ENCODE measurements at places on chromosomes 11 and 22.

DNA sequence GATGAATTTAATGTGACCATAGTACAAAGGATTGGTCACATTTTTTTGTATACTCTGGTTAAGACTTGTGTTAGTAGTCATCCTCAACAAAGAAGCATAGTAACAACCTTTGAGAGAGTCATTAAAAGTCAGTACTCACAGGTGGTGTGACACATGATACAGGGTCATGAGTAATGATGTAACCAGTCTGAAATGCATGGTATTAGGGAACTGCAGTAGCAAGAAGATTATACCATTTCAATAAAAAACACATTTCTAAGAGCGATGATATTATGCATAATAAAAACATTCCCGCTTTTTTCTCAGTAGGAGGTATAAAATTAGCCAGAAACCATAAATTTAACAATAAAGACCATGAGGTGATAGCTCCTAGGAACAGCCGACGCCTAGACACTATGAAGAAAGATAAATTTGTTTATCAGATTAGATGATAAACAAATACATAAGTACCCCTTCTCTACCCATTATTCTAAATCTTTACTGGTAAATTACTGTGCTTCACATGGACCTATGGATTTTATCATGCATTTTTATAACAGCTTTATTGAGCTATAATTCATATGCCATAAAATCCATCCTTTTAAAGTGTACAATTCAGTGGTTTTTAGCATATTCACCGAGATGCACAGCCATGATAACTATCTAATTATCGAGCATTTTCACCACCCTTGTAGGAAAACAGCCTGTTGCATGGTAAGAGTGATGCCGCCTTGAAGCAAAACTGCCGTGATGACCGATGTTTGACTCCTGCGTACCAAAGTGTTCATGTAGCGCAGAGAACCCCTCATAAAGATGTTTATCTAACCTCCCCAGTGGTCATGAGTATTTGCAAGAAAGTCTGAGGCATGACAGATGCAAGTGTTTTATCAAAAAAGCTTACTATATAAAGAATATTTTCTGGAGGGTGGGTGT is 41.8 kb downstream of the TMPRSS5 start:
- DNase-seq, result no peak

DNA sequence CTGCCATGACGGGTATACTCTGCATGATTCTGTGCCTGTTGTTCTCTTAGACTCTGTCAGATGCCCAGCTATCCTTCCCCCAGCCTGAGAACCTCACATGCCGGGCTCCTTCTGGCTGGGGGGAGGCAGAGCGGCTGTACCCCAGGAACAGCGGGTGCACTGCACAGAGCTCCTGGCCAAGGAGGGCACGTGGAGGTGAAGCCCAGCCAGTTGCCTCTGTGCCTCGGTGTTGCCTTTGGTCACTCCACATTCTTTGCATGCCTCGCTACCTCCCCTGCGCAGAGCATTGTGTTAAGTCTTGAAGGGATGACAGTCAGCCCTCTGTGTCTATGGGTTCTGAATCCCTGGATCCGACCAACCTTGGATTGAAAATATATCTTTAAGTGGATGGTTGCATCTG is 77.7 kb downstream of the FEZ1 start:
- DNase-seq, result no peak

DNA sequence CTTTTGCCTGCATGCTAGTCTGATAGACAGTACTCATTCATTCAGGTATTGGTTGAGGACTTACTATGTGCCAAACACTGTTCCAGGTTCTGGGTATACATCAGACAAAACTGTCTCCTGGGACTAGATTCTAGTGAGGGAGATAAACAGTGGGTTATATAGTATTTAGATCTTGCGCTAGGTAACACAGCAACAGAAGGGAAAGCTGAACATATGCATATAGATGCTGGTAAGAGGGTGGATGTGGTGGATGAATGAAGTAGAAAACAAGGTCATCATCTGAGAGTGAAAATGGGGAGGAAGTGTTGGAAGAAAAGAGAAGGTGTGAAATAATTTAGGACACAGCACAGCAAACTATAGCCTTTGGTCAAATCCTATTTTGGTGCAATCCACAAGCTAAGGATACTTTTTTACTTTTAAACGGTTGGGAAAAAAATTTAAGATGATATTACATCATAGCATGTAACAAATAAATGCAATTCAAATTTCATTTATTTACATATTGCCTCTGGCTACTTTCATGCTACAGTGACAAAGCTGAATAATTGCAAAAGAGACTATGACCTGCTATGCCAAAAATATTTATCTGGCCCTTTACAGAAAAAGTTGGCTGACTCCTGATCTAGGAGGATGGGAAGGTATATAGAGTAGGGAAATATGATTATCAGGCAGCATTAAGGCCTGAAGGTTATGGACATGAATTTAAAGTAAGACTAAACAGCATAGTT is 7.1 kb upstream of the TMEM9B start:
- no peak for DNase-seq

DNA sequence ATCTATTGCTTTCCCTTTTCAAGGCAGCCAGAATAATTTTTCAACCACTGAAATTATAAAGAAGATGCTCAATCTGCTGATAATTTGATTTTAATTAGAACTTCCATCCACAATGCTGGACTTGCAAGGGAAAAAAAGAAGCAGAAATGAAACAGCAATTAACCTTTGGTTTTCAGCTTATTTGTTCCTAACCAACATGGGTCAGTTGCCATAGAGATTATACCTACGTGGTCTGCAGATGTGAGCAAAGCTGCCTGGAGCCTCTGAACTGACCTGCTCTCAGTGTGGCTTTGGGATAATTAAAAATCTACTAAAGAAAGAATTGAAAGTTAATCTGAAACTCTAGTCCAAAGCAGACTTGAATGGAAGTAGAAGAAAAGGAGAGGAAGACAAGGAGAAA is 195.7 kb upstream of the API5 start:
- DNase-seq, result no peak

DNA sequence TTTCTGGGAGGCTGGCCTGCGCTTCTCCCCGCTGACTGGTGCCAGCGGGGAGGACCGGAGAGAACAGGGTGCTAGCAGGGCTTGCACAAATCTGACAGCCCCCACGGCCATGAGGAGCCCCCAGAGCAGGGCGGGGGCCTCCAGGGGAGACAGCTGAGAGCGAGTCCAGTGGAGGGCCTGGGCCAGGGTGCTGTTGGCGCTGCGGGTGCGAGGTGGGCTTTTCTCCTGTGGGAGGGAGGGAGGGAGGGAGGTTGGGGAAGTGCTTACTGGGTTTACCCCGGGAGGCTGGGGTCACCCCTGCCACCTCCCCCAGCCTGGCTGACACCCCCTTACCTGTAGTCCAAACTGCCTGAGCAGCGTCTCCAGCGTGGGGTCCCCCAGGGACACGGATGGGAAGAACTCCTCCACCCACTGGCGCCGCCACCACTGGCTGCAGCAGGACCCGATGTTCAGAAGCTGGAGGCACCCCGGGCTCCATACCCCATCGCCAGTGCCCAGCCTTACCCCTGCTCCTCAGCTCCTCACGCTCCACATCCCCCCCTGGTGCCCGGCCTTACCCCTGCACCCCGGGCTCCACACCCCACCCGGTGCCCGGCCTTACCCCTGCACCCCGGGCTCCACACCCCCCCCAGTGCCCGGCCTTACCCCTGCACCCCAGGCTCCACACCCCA is 3.9 kb downstream of the LMF2 start:
- no peak for DNase-seq

GRCh38 chr11:87351676-87352075 is 313.9 kb downstream of the TMEM135 start:
- no peak for DNase-seq

DNA sequence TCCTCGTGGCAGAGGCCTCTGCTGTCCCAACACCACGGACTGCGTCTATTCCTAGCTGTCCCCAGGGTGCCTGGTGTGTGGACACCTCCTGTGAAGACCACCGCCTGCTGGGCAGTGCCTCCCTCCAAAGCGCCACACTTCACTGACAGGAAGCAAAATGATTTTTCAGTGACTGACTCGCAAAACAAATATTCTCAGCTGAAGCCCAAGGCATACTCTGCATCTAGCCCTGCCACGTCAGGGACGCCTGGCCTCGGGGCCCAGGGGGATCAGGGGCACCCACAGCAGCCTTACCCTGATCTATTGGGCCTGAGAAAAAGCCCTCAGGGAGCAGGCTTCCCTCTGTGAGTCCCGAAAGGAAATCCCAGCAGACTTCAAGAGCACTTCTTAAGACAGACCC is 2.2 kb downstream of the BRD1 start:
- no peak for DNase-seq

- DNase-seq, result no peak
These were observed 35.5 kb upstream of the NCAM1 start for GRCh38 chr11:112925516-112926310.

GRCh38 chr22:43136255-43136654 is 6.9 kb downstream of the MCAT start:
- DNase-seq, result peak; percentile 21

- no peak for DNase-seq
These were observed 111.3 kb upstream of the PAX6 start for GRCh38 chr11:31922450-31922849.

DNA sequence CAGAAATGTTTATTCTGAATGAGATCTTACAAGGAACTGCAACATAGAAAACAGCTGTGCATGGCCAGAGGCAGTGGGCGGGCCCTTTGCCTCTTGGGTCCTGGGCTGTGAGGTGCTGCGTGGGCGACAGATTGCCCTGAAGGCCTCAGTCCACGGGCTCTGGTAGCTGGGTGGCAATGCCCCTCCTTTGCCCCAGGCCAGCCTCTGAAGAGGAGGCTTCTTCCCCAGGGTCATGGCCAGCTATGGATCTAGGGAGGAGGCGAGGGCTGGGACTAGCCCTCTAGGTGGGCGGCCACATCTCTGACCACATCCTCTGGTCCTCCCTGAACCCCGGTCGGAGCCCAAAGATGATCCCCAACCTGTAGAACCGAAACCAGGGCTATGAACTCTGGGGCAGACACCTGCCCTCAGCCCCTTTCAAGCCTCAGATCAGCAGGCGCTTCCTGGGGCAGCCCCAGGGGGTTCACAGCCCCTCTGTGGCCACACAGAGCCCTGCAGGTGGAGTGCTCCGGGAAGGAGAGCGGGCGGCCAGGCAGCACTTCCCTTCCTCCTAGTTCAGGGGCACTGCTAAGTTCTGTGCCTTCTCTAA is 6.6 kb upstream of the CDC42BPG start:
- DNase-seq, result no peak

DNA sequence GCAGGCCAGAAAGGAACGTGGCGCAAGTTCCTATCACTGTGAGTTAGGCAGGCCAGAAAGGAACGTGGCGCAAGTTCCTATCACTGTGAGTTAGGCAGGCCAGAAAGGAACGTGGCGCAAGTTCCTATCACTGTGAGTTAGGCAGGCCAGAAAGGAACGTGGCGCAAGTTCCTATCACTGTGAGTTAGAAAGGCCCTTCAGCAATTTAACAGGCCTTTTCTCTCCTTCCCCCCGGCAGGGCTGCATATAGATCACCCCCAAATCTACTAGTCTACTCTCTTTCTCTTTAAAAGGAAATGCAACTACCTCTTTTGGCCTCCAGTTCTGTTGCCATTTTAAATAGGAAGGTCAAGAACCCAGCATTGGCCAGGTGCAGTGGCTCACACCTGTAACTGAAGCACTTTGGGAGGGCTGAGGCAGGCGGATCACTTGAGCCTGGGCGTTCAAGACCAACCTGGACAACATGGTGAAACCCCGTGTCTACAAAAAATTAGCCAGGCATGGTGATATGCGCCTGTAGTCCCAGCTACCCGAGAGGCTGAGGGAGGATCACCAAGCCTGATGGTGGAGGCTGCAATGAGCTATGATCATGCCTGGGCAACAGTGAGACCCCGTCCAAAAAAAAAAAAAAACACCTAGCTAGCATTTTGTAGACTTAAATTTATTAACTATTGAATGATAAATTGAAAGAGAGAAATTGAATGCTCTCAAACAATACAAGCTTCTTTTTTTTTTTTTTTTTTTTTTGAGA is 14.9 kb downstream of the FAM118B start:
- no peak for DNase-seq

- no peak for DNase-seq
These were observed 1075.5 kb downstream of the NTM start for GRCh38 chr11:132445859-132446291.

GRCh38 chr11:18329196-18329870 is 7.0 kb downstream of the GTF2H1 start:
- no peak for DNase-seq

DNA sequence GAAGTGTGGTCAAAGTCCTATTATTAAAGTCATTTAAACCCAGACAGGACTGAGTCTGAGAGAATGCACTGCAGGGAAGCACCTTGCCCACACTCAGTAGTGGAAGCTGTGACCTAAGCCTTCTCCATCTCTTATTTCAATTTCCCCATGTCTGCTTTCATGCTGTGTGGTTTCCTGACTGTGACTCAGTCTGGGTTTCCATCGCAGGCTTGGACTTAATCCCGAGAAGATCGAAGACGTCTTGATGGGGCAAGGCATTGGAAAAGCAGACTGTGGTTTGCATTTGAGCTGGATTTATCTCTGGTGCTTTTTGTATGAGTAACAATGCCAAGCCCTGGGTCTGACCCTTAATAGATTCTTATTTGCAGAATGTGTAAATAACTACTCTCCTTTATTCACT is 238.9 kb downstream of the NTM start:
- no peak for DNase-seq

GRCh38 chr22:45518136-45518535 is 15.5 kb downstream of the FBLN1 start:
- DNase-seq, result no peak

DNA sequence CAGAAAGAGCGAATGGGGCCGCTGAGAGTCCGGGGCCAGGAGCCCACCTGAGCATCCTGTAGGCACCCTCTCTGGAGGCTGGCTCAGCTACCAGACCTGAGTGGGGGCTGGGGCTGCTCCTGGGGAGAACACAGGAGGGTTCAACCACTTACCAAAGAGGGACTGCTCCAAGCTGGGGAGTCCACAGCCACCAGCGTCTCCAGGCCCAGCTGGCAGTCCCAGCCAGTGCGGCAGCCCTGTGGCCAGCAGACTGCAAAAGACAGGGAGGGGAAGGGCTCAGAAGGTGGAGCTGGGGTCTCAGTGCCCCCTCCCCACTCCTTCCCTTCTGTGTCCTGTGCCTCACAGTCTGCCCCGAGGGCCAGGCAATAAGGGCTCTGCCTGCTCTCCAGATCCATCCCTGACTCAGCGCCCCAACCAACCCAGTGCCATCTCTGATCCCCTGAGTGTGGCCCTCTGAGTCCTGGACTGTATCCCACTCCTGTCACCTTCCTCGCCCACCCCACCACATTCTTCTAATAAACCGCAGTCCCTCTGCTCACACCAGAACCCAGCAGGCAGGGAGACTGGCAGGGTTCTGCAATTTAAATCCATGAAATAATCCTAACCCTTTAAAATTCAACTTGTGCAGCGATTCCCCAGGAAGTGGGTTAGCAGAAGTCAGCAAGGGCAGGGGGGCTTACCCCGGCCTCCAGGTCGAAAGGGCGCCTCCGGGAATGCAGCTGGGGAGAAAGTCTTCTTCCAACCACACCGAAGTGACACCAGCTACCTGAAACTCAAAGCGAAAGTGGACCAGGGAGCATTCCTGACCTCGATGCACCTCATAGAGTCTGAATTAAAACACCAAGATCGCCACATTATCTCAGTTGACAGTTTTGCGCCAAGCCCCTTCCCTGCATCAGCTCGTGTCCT is 13.3 kb downstream of the CHST1 start:
- no peak for DNase-seq
